ENCODE measurements at places on chromosomes 1 and 21.
A peak's percentile ranks its signal among the peaks of the same experiment; 100 is the strongest.

DNA sequence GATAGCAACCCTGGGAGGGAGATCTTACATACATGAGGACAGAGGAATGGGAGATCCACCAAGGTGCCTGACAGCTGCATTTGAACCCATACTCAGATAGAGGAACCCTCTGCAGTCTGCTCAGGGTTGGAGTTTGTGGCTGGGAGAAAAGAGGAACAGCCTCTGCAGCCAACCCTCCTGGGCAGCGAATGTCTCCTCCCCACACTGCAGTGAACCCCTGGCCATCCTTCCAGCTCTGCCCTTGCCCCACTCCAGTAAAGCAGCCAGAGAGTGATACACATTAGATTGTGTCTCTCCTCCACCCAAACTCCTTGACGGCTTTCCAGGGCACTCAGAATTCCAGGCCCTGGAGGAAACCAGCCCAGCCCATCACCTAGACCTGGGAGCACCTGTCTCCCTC, 137.7 kb downstream of the RUNX1 start:
- no peak for DNase-seq

GRCh38 chr1:78126506-78126905, 80.7 kb downstream of the GIPC2 start:
- no peak for DNase-seq

GRCh38 chr21:37699024-37699775, 217.1 kb downstream of the KCNJ6 start:
- no peak for DNase-seq

DNA sequence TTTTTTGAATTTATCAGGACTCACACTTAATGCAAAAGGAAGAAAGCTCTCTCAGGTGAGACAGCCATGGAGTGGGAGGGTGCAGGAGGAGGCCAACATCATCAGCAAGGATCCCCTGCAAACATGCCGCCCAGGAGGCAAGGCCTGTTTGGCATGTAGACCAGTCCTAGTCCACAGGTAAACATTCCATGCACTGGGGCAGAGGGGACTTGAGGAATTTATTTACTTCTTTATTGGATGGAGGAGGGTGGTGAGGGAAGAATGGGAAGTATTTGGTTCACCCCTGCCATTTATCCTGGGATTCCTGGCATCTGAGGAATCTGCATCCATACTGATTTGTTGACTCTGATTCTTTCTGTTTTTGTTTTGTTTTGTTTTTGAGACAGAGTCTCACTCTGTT, 1.5 kb upstream of the UQCRHL start:
- no peak for DNase-seq

DNA sequence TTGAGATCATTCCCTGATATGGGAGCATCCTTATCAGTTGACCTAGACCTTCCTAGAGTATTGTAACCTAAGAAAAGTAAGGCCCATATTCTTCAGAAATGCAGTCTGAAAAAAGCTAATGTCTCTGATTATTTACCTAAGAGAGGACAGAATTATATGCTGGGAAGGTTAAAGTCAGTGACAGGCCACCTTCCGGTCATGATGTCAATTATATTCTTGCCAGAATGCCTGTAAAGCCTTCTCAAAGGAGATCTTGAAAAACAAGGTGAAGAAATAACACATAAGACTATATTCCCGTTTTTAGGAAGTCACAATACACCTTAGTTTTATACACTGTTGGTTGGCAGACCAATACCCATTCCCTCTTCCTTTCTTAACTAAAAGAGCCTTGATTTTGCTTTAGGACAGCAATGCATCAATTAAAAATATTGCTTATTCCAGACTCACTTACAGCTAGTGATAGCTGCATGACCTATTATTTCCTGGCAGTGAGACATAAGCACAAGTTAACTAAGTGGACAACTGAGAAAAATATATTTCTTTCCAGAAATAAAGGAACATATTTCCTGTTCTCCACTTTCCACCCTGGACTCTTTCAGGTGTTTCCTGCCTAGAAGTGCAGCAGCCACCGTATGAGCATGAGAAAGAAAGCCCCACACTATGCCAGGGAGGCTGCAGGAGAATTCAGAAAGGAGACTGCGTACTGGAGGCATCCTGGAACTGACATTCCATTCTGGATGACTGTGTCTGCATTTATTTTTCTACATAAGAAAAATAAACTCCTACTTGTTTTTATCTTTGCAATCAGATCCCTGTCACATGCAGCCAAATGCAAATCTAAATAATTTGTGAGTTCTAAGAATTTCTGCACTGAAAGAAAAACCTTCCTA, 332.9 kb upstream of the PTBP2 start:
- DNase-seq: no peak

- no peak for DNase-seq
Measured at GRCh38 chr21:46021978-46022544, 40.5 kb downstream of the COL6A1 start.

- DNase-seq: no peak
Measured at GRCh38 chr1:9699361-9699760, 47.8 kb downstream of the PIK3CD start.

- peak; percentile 69 for DNase-seq
Measured at GRCh38 chr1:115052454-115053083, 22.9 kb downstream of the TSHB start.

- DNase-seq: no peak
Measured at GRCh38 chr1:224828691-224829090, 100.8 kb upstream of the DNAH14 start.

- no peak for DNase-seq
Measured at GRCh38 chr1:63612564-63612963, 19.4 kb downstream of the PGM1 start.

DNA sequence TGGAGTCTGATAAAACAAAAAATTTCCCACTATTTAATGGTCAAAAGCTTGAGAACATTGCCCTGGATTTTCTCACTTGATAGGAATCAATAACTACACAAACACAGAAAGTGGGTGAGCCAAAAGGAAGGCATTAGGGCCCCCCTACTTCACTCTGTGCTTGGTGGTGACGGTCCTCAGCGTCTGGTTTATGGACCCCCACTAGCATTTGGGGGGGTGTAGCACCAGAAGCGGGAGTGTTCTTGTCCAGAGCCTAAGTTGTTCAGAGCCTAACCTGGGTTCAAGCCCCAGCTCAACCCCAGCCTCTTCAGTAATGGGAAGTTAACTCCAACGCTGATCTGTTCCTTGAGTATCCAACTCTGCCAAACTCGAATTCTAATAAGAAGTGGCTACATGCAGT, 33.1 kb downstream of the STPG1 start:
- no peak for DNase-seq

- DNase-seq: peak; percentile 83
Measured at GRCh38 chr1:27388337-27389005, 4.0 kb upstream of the GPR3 start.

DNA sequence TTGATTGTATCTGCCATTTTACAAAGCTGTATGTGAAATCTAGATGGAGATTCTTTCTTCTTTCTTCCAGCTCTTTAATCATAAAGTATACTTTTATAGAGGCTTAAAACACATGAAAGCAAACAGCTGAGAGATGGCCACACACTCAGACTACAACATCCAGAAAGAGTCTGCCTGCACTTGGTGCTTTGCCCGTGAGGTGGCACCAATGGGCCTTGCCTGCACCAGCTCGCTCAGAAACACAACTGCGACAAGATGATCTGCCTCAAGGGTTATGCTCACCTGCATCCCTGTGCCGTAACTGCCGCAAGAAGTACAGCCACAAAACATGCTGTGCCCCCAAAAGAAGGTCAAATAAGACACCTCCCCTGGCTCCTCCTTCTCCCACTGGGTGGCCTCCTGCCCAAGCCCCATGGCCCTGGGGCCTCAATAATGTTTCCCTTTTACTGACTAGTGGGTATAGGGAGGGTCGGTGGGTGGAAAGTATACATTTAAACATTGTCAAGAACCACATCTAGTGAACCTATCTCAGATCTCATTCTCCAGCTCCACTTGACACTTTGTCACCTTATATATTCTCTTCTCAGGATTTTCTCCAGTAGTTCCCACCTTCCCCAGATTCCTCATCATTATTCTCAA, 66.7 kb upstream of the ANGPTL3 start:
- no peak for DNase-seq

DNA sequence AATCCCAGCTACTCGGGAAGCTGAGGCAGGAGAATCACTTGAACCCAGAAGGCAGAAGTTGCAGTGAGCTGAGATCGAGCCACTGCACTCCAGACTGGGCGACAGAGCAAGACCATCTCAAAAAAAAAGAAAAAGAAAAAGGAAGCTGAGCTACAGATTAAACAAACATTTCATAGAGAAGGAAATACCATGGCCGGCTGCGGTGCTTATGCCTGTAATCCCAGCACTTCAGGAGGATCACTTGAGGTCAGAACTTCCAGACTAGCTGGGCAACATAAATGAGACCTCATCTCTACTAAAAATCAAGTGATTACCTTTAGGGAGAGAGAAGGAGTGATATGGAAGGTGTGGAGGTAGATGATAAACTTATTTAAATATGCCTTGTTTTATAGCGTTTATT, 14.0 kb upstream of the CFAP126 start:
- DNase-seq: no peak

- DNase-seq: no peak
Measured at GRCh38 chr1:100943533-100943932, 47.6 kb downstream of the SLC30A7 start.

GRCh38 chr1:234667600-234668576, 57.9 kb upstream of the IRF2BP2 start:
- DNase-seq: no peak

DNA sequence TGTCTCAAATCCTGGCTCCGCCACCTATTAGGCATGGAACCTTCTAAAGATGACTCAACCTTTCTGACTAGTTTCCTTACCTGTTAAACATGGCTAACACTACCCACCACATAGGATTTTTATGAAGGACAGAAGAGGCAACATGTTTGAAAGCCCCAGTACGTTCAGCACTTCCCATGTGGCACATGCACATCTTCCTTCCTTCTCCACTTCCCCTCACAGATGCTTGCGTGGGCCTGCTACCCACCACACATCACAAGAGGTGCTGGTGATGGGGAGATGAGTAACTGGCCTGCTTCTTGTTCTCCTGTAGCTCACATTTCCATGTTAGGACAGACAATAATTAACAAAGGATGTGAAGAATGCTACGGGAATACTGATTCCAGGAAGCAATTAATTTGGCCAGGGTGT, 7.1 kb downstream of the ZBTB21 start:
- DNase-seq: no peak

GRCh38 chr1:203547771-203548421, 53.9 kb downstream of the OPTC start:
- peak; percentile 91 for DNase-seq

DNA sequence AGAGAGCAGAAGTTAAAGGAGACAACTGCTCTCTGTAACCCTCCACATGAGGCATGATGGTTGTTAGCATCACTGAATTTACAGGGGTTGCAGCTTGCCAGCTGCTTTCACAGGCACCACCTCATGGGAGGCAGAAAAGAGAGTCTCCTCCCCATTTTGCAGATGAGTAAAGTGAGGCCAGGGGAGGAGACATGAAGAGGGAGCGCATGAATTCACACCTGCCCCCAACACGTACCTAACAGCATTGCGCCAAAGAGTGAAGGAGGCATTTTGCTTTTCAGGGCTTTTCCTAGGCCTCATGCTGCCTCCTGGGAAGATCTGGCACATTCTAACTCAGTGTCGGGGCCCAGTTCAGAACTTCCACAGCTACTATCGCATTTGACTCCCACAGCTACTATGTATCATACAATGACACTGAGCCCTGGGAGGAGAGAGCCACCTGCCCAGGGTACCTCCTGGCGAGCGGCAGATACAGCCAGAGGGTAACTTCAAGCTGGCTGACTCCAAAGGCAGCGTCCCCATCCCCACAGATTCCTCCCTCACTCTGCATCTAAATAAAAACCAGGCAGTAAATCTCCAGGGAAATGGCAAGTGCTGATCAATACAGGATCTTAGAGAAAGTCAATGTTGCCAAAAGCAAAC, 34.0 kb downstream of the GLIS1 start:
- DNase-seq: no peak

- DNase-seq: no peak
Measured at GRCh38 chr1:226654046-226654667, 84.9 kb downstream of the ITPKB start.

DNA sequence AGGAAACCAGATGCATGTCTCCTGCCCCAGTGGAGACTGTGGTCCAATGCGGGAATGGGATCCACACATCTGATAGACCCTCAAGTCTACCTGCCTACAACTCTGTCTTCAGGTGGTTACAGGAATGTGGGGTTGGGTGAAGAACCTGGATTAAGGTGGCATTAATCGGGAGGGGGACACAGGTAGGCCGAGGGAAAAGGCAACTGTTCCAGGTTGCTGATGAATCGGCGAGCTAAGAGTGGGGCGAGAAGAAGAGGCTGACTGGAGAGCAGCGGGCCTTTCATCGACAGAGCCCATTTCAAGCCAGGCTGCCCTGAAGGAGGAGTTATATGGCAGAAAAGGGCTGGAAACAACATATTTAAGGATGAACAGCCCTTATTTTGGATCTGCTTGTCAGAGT, 836 bp downstream of the CD2 start:
- DNase-seq: no peak

DNA sequence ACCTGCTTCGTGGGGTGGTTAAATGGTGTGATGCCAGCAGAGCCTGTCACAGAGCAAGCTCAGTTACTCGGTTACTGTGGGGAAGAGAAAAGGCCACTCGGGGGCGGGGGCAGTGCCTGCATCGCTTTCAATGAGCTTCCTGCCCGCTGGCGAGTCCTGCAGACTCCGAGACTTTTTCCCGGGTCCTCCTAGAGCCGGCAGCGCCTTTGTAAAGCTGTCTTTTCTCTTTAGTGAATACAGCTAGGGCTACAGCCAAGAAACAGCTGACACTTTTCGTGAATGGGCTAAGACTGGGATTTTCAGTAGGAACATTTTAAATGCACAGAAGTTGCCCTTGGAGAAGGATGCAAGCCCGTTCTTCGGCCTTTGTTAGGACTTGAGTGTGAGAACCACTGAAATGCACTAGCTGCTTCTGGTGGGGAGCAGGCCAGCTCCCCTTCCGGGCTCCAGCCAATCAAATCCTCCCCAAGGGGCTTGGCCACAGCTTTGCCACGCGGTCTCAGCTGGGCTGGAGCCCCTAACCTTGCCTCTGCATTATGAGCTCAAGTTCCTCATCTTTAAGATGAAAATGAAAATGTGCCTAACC, 23.4 kb upstream of the EFHD2 start:
- DNase-seq: no peak

DNA sequence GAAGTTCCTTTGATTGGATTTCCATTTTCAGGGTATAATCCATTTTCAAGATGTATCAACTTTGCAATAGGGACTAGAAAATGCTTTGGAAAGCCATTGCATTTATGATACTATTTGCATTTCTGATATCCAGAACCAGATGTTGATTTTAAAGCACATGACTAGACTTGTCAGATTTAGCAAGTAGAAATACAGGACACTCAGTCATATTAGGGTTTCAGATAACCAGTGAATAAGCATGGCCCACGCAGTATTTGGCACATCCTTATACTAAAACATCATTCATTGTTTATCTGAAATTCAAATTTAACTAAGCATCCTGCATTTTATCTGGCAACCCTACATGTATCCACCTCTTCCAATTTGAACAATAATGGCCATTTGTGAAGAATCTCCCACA, 113.3 kb upstream of the DPT start:
- DNase-seq: no peak
